ENCODE measurements at places on chromosomes 2 and 18.

DNA sequence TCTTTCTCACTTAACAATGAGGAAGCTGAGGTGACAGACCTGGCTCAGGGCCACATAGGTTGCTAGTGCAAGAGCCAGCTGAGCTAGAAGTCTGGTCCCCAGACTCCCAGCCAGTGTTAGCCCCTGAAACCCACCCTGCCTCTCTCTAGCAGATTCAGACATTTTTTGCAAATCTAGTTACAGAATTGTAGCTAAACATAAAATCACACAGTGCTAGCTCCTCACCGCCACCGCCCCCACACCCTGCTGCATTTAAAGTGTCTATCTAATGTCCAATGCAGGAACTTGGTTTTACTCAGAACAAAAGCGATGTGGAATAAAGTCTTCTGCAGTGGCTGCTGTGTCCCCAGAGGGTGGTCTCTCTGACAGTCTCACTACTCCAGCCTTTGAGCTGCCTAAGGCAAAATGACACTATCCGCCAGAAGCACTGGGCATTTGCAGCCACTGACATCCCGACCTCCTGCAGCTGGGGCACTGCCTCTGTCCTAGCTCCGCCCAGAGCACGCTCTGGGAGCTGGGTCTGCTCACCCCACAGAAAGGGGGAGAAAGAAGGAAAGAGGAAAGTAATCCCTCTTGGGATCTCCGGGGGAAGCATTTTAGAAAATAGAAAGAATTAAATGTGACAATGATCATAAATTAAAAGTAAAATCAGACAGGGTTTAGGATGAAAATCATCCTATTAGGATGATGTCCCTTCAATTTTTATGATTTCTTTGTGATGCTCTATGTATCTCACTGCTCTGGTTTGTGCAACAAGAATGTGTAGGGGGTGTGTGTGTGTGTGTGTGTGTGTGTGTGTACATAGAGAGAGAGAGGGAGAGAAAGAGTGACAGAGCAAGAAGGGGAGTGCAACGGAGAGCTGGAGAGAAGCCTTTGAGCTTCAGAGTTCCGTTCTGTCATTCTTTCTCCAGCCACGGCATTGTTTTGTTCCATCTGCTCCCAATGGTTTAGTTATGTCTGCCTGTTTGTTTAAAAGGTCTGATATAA lies 50.5 kb upstream of the ST8SIA3 start:
- no peak for DNase-seq

- DNase-seq: no peak
These were observed 299.2 kb upstream of the CWC22 start for GRCh38 chr2:180306346-180306745.

GRCh38 chr2:172513935-172514586 lies 41.8 kb upstream of the PDK1 start:
- no peak for DNase-seq

DNA sequence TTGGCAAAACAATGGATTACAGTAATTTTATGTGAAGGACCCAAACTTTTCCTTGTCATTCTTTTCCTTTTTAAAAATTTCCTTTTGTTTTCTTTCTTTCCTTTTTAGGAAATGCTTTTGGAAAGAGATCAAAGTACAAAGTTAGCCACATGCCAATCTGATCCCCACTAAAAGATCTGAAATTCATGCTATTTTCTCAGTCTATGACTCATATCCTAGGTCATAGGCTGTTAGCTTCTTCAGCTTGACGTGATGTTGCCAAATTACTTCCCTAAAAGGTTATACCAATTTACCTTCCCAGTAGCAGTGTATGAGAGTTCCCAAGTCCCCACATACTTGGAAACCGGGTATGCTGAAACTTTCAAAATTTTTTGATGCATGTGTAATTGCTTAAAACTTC lies 355.3 kb downstream of the INSIG2 start:
- DNase-seq: no peak

DNA sequence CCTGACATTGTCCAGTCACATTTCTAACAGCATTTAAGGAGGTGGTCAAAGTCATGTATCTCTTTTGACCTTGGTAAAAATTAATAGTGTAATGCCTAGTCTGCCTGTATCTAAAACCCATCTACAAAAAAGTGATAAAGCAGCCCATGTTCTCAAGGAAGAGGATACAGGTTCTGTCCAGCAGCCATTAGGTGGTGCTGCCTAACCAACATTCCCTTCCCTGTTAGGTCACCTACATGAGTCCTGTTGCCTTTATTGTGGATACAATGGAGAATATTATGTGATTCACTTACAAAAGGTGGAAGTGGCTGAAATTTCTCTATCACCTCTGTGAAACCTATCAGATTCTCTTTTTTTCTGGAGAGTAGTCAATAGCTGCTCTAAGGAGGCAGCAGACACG lies 52.5 kb downstream of the AQP4 start:
- DNase-seq: peak; percentile 42

DNA sequence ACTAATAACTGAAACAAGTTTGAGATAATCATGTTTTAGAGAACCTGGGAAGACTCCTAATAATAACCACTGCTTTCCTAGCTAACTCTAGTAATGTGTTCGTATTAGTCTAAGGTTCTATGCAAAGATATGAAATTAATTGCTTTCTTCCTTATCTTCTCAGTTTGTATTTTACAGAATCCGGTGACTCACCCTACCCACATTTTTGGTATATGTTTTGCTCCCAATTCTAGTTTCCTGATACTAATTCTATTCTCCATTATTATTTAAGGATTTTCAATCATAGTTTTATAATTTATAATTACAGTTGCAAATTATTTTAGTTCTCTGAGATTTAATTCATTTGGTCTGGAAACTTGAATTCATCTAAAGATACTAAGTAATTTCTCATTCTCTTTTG lies 394.6 kb upstream of the SETBP1 start:
- DNase-seq: no peak

GRCh38 chr2:214139630-214140284 lies 271.1 kb upstream of the VWC2L start:
- no peak for DNase-seq

All from NCI-H1105 (cell line).